ENCODE measurements at places on chromosomes 2 and 18.

DNA sequence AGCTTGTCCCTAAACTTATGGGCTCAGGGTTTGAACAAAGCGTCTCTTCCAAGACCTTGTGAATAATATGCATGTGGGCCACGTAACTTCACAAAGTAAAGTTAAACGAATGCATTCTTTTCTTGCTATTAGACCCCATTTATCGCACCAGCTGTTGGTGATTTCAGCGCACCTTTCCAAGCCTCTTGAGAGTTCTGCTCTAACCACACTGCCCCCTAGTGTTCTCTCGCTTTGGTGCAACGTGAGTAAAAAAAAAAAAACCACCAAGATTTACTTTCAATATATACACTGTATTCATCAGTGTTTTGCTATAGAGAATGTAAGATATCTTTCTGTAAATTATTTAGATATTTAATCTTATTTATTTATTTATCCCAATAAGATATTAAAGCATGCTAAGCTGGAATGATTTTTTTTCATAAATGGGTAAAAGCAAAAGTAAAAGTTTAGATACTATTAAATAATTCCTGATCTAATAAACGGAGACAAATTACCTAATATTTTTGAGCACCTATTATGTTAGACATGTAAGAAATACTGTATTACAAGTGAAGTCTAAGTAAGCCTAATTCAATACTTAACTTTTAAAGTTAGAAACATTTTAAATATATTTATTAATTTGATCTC lies 459.5 kb downstream of the DLGAP1 start:
- DNase-seq, result peak; percentile 60

GRCh38 chr2:226892729-226893128 lies 56.9 kb downstream of the RHBDD1 start:
- DNase-seq, result no peak

DNA sequence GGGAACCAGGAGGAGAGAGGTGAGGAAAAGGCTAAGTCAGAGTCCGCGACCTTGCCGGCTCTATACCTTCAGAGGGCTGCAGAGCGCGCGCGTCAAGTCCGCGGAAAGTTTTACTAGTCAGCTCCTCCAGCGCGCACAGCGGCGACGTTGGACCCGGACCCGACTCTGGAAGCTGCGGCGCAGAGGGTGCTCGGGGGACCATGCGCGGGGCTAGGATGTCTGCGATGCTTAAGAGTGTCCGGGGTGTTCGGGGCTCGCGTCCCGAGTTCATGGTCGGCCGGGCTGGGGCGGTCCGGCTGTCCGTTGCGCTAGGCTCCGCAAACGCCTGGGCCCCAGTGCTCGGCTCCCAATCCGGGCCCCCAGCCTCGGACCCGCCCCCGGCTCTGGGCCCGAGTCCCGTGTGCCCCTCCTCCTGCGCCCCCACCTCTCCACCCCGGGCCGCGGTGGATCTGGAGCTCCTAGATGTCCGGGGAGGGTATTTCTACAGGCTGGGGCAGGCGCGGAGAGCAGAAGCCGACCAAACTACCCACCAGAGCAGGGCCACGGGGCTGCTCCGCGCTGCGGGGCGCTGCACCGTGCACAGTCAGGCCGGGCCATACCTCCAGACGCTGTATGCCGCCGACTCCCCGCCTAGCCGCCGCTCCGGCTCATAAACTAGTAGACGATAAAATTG lies at the start of gene LBX2:
LBX2 (minus strand) TSS at position 337 of the 673 bp plus-strand sequence; CDS start at position 271, 66 bp downstream.
- DNase-seq, result no peak

DNA sequence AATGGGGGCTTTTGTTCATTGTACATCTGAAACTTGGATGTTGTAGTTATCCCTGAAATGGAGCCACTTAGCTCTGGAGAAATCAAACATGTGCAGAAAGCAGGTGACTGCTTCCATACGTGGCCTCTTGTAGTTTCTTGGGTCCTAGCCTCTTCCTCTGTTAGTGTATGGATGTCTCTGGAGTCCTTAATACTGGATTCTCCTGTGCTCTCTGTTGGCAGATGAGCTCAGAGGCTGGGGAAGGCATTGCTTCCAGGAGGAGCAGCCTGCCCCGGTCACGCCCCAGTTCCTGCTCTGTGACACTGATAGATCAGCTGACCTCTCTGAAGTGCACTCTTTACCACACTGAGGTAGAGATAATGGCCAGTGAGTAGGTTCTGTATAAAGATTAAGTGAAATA lies 176.2 kb downstream of the LDLRAD4 start:
- DNase-seq, result no peak

- no peak for DNase-seq
These were observed 370 bp upstream of the EFEMP1 start for GRCh38 chr2:55923982-55924321.

DNA sequence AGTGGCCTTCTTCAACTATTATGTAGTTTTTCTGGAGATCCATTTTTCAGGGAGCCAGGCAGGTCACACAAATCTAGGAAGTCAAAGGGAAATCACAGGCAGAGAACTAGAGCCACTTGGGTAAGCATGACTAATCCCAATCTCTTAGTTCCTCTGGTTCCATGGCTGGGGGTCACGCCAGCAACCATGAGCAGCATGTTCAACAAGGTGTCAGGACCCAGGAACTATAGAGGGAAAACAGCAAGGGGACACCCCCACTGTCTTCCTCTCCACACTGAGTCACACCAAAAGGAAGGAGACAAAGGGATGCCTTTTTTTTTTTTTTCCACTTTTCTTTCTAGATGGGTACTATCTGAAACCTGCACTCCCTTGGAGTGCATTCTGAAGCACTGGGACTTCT lies 250.9 kb downstream of the OTX1 start:
- no peak for DNase-seq

- DNase-seq, result no peak
These were observed 3.2 kb upstream of the UGT1A6 start for GRCh38 chr2:233689501-233689900.

GRCh38 chr2:14826518-14826917 lies 194.0 kb downstream of the LRATD1 start:
- DNase-seq, result no peak

DNA sequence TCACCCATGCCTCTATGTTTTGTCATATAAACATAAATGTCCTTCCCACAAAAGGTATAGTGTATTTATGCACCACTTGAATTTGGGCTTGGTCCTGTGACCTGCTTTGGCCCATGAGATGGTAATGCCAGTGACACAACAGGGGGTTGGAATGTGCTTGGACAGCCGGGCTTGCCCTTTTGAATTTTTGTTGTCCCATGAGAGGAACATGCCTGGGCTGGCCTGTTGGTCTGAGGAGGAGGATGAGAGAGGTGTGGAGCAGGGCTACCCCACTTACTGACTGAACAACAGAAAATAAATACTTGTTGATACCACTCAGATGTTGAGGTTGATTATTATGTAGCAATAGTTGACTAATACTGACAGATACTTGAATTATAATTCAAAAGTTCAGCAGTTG lies 63.2 kb upstream of the TCF4 start:
- DNase-seq, result no peak

All from amniotic stem cell (primary cell).